ENCODE measurements at places on chromosomes 12 and 14.

DNA sequence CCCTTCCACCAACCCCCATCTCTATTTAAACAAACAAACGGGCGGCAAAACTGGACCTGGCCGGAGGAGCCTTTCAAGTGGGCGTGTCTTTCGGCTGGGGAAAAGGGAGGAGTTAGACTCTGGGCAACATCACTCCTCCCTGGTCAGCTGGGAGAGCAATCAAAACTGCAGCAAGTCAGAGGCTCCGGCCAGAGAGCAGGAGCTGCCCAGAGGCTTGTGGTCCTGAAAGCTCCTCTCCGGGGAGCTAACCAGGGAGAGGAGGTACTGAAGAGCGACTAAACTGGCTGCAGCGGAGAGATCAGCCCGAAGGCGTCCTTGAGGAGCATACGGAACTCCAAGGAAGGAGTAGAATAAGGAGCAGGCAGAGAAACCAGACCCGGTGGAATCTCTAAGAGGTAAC lies at the start of gene NEUROD4:
TSS of gene NEUROD4 (plus strand) at position 191 of the 400 bp plus-strand sequence. CDS start 6,466 bp downstream, outside the sequence.
- peak; percentile 25 for DNase-seq

- DNase-seq = peak; percentile 60
Observed at GRCh38 chr12:120887253-120888043, 16.7 kb downstream of the SPPL3 start.

GRCh38 chr12:30763053-30763452 lies 8.3 kb upstream of the CAPRIN2 start:
- no peak for DNase-seq

DNA sequence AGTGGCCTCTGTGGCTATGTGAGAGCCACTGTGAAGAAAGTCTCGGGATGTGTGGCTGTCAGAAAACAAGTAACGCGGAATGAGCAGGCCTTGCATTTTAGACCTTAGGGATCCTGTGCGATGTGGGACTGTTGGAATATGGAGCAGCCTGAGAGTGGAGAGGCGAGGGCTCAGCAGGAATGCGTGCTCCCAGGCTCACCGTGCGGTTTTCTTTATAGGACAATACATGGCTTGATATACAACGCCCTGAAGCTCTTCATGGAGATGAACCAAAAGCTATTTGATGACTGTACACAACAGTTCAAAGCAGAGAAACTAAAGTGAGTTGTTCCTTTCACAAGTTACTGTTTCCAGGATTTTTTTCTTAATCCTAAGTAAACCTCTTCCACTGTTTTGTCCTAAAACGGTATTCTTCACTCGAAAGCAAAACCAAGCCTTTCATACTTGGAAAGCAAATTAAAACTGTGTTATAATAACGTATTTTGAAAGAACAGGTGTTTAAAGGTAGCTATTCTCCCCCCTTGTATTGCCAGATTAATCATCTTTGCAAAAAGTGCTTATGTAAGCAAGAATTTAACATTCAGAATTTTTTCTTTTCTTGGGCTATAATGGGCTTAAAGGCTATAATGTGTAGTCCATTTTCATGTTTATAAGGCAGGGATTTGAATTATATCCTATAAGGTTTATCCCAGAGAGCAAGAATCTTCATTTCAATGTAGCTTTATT lies 54.8 kb upstream of the DYNC1H1 start:
- no peak for DNase-seq

DNA sequence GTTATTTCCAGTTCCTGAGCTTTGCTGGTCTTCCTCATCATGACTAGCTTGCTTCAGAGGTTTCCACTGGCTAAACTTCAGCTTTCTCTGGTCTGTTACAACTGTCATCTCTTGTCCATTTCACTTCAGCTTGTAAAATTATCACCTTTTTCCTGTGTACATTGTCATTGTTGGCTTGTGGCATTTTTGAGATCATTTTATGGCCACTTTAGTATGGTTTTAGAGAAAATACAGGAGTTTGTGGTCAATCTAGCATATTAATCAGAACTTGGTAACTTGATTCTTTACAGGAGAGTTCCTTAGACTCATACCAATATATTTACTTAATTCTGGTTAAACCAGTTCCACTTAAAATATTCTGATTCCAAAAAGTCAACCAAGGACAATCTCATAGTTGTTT lies 235.9 kb upstream of the KITLG start:
- DNase-seq = no peak

DNA sequence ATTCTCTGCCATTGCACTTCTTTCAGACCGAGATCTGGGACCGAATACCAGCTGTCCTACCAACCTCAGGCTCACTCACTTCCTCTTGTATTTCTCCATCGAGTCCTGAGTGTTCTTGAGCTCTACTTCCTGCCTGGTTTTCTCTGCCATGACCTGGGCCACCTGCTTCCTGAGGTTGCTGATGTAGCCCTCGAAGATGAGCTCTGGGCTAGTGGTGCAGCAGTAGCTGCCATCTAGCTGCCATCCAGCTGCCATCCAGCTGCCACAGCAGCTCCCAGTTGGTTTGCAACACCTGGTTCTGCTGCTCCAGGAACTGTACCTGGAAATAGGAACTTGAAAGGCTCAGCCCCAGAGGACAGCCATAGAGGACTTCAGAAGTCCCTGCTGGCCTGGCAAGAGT lies 15.0 kb upstream of the KRT73 start:
- peak; percentile 18 for DNase-seq

DNA sequence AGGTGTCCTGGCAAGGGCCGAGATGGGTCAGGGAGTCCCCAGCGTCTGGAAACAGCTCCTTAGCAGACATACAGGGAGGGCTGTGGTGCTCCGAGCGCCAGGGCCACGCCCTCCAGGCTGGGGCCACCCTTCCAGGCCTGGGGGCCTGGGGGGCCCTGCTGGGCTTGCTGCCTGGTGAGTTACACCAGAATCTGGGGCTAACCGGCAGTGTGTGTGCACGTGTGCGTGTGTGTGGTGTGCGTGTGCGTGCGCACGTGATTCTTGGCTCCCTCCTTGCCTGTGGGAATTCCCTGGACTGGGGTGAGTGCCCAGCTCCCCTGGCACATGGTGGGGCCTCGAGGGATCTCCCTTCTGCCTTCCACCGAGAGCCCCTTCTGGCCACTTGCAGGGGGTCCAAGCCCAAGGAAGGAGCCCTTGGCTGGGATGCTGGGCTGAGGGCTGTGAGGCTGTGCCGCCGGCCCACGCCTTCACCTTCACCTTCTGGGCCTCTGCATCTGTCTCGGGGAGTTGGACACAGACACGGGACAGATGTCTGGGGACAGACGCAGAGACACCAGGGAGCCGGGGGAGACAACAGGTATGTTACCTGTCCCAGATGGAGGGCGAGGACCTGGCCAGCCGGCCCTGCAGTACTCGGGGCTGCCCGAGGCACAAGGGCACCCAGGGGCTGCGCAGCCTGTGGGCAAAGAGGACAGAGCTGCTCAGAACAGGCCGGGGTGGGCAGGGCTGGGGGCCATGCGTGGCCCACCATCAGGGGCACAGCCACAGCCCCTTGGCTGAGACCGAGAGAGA lies 37.2 kb downstream of the BEGAIN start:
- no peak for DNase-seq

GRCh38 chr14:74952180-74952665 lies 3.2 kb downstream of the PGF start:
- DNase-seq = no peak

DNA sequence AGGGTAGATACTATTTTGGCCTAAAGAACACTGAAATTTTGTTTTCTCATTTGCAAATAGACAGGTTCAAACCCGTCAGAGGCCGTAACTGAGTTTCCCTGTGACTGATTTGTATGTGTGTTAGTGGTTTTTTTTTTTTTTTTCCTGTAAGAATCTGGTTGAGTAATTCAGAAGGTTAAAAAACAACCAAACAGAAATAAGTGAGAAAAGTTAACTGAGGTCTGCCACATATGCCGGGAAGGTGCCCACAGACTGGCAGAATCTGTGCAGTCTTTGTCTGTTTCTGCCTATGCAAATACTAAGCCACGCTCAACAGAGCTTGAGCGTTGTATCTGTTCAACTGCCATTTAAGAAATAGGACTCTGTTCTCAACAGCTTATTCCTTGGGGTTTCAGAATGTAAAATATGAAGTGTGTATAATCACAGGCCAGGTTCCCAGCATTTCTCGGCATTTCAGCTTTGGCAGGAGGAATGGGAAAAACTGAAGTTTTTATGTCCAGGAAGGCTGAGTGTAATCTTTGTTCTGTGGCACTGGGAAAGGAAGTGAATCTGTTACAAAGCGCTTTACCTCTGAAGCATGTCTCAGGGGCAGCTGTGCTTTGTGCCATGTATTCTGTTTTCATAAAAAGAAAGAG lies 181.9 kb downstream of the PRKCH start:
- DNase-seq = peak; percentile 76

DNA sequence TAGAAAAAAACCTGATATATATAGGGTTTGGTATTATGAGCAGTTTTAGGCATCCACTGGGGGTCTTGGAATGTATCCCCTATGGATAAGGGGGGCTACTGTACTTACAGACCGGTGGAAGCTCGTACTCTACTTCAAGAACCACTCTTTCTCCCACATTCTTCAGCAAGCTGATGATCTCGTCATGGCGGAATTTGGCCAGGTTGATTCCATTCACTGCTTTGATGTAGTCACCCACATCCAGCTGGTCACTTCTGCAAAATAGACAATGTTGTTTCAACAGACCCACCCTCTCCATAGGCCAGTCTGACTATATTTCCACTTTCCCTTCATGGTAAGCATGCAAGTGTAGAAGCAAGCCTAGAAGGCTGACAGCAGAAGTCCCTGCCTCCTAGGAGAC lies 139.9 kb downstream of the GRIP1 start:
- no peak for DNase-seq

- no peak for DNase-seq
Observed at GRCh38 chr12:111645433-111645832, 40.3 kb downstream of the BRAP start.

- no peak for DNase-seq
Observed at GRCh38 chr12:71460850-71461609, 21.4 kb downstream of the LGR5 start.

DNA sequence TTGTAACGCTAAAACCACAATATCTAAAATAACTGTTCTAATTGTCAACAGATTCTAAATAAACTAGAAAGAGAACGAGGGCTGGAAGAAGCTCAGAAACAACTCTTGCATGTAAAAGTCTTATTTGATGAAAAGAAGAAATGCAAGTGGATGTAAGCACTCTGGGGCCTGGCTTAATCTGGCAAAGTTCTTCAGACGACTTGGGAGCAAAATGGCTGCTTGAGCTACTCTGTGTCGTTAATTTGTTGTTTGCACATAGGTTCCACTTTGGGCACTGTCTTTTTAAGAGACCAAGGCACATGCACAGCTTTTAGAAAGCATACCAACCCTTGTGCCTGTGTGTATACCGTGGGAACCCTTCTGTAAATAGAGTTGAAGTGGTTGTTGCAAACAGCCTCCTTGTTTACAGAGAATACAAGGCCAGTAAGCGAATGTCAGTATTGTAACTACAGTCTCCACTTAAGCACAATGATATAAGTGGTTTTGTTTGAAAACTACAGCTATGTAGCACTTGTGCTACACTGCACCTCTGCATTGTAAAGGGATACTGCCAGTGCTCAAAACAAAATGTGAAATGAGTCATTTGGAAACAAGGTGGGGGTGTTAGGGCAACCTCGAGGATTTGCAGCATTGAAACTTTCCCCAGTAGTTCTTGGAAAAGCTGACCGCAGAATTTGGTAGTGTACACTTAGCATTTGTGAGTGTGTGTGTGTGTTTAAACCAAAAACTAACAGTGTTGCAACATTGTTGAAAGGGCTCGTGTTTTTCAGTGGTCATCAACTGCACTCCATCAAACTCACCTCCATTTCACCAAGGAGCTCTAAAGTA lies 154.3 kb downstream of the CEP83 start:
- DNase-seq = peak; percentile 59

GRCh38 chr12:68745376-68745903 lies 536 bp upstream of the SLC35E3 start:
- no peak for DNase-seq

All from activated T-cell treated with anti-CD3 and anti-CD28 coated beads, Interleukin-2, amount 50 U/mL, for 48 hours (primary cell).